ENCODE measurements at places on chromosomes 2 and 18. TPM values are rescaled to one million over a fixed set of nuclear protein-coding genes. Genes with fewer than 3 reads are reported as not detected.
A peak's percentile ranks its signal among the peaks of the same experiment; 100 is the strongest.

The GLI2 gene
- total RNA-seq, result not detected

The CNDP1 gene
- not detected for total RNA-seq

The NPC1 gene
- 19.7 TPM for total RNA-seq

DNA sequence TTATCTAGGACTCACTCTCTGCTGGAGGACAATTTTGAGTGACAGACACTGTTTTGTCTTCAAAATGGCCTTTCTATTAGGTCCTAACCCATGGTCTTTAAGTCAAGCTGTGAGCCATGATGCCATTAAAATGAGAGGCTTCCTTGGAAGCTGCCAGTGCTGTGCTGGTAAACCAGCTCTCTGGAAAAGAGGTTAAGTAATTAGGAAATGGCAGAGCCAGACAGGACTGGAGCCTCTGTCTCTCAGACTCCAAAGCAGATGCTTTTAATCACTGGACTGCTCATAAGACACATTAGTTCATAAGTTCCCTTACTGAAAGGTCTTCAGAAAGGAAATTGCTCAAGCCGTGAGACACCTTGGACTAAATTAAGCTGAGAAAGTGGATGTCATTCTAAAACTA is 25.8 kb upstream of the LHCGR start:
- H3K4me3 ChIP-seq, result no peak overlapping the region
- no peak for DNase-seq
- no peaks in the 10 kb centered on the region for H3K27me3 ChIP-seq
- H3K4me1 ChIP-seq, result no peaks in the 10 kb centered on the region

- H3K27ac ChIP-seq, result no peak overlapping the region
- H3K4me3 ChIP-seq, result no peak overlapping the region
- H3K27me3 ChIP-seq, result no peaks in the 10 kb centered on the region
- H3K4me1 ChIP-seq, result no peaks in the 10 kb centered on the region
- no peak for DNase-seq
Observed at GRCh38 chr2:55327470-55328230, 58.6 kb upstream of the MTIF2 start.

GRCh38 chr2:26668041-26668440 is 24.5 kb upstream of the KCNK3 start:
- H3K4me3 ChIP-seq, result no peak overlapping the region
- no peaks in the 10 kb centered on the region for H3K4me1 ChIP-seq
- no peak overlapping the region for H3K27ac ChIP-seq
- H3K36me3 ChIP-seq, result no peaks in the 10 kb centered on the region
- no peak for DNase-seq
- peaks cover 54% of the 10 kb centered on the region for H3K27me3 ChIP-seq

GRCh38 chr18:12928206-12928605 is 19.6 kb upstream of the SEH1L start:
- H3K36me3 ChIP-seq, result no peaks in the 10 kb centered on the region
- H3K4me3 ChIP-seq, result no peak overlapping the region
- H3K27me3 ChIP-seq, result no peaks in the 10 kb centered on the region
- H3K4me1 ChIP-seq, result no peaks in the 10 kb centered on the region
- no peak overlapping the region for H3K27ac ChIP-seq

DNA sequence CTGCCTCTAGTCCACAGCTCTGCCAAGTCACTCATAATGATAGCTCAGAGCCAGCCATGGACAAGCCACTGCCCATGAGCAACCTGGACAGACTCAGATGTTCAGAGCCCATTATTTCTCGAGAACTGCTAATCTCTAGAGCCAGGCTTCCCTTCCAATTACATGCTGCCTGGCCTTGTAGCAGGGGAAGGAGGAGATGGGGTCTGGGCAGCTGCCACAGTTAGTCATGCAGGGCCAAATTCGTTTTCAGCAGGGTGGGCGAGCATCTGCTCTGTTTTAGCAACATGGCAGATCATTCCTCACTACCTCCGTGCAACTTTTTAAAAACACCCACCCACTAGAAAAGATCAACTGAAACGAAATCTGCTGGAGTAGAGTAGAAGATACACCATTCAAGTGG is 141.8 kb downstream of the MYO5B start:
- H3K36me3 ChIP-seq, result no peaks in the 10 kb centered on the region
- H3K4me1 ChIP-seq, result no peaks in the 10 kb centered on the region
- H3K27ac ChIP-seq, result no peak overlapping the region
- no peak for DNase-seq
- no peak overlapping the region for H3K4me3 ChIP-seq
- peaks cover 7% of the 10 kb centered on the region for H3K27me3 ChIP-seq

GRCh38 chr18:11522992-11523391 is 86.4 kb upstream of the SLC35G4 start:
- H3K36me3 ChIP-seq, result no peaks in the 10 kb centered on the region
- H3K4me3 ChIP-seq, result no peak overlapping the region
- peaks cover 3% of the 10 kb centered on the region for H3K27me3 ChIP-seq

- peak; percentile 16 for DNase-seq
- no peaks in the 10 kb centered on the region for H3K27me3 ChIP-seq
- H3K36me3 ChIP-seq, result no peaks in the 10 kb centered on the region
- no peak overlapping the region for H3K4me3 ChIP-seq
- peaks cover 17% of the 10 kb centered on the region for H3K4me1 ChIP-seq
Observed at GRCh38 chr2:108583903-108584520, 49.7 kb downstream of the LIMS1 start.

DNA sequence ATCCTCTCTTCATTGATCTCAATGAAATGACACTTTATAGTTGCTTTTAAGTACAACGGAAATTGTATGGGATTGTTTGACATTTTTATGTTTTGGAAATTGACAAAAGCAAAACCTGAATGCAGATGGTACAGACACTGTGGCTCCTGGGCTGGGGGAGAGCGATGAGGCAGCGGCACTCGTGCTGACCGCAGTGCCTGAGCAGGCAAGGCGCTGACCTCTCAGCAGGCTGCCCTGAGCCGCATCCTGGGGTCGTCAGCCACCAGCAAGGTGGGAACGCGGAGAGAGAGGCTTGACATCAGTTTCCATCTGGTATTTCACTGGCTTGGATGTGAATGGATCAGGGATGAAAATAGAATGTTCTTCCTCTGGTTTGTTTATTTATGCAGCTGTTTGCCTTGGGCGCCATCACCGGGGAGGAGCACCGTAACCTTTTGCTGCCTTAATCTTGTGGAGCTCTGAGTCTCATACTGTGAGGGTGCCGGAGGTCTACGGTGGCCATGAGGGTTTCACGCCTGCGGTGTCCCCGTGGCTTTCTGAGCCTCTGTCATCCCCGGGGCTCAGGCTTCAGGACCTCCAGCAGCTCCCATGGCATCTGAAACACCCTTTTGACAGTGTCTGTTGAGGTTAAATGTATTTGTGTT is 94.8 kb upstream of the TPO start:
- no peak for DNase-seq
- no peaks in the 10 kb centered on the region for H3K27me3 ChIP-seq
- H3K4me1 ChIP-seq, result no peaks in the 10 kb centered on the region
- no peak overlapping the region for H3K27ac ChIP-seq
- H3K4me3 ChIP-seq, result no peak overlapping the region
